Cardiac fibroblast (primary cell): ENCODE measurements at places on chromosomes 16 and 17.

- DNase-seq: no peak
These were observed 226.0 kb upstream of the GSE1 start for GRCh38 chr16:85387171-85387507.

DNA sequence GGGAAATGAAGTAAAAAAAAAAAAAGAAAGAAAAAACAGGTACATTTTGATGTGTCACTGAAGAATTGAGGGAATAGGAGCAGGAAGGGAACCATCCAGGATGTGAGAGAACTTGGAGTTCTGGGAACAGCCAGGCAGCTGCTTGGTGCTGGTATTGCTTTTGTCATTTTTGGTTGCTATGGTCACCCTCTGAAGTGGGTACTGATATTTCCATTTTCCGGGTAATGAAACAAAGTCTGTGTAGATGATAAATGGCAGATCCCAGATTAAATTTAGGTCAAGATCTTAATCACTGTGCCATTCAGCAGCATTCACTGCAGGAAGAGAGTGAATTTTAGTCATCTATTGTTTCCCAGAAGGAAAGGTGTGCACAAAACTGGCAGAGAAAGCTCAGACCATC is 93.6 kb downstream of the ABCA8 start:
- peak; percentile 24 for DNase-seq

- DNase-seq: peak; percentile 38
These were observed 55.9 kb downstream of the MFSD11 start for GRCh38 chr17:76793775-76794174.

DNA sequence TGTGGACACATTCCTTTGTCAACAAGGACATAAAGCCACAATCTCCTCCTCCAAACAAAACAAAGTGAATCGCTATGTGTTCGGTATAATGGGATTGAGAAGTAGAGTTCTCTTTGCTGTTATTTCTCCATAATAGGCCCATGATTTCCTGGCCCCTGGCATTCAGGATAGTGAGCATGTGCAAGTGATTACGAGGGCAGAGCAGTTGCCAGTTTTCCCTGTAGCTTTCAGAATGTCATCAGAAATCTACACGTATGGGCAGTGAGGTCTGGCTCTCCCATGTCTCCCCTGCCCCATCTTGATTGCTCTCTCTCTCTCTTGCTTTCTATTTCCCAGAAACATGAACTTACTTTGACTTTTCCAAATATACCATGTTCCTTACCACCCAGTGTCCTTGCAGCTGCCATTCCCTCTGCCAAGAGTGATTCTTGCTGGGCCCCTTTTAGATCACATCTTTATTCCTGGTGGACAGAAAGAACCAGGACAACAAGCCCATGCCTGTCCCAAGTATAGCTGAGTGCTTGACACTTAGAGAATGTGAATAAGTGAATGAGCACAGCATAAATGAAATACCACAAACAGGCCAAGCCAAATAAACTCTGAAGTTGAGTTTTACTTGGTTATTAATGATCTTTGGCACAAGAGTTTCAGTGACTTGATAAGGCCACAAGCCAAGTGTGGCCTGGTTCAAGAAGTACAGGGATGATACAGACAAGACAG is 273.1 kb downstream of the CDH13 start:
- DNase-seq: no peak

DNA sequence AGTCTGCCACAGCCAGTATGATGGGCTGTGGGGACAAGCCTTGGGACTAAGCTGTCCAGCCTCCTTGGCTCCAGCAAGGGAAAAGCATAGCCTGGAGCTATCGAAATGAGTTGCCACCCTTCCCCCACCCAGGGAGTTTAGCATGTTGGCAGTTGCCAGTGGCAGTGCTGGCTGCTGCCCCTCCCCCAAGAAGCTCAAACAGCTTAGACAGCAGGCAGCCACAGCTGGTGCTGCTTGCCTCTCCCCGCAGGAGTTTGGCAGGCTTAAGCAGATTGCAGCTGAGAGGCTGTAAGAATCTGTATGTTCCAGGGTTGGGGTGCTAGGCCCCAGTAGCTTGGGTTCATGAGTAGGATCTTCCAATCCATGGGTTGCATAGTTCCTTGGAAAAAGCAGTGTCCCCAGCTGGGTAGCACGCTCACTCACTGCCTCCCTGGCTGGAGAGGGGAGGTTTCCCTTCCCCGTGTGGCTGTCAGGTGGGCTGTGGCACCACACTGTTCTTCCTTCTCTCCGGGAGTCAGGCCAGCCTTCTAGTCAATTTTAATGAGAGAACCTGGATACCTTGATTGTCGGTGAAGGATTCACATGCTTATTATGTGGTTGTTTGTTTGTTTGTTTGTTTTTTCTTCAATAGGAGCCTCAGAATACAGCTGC is 506.1 kb downstream of the CDH11 start:
- peak; percentile 5 for DNase-seq

GRCh38 chr16:53054670-53055485 is at the start of gene CHD9:
TSS of gene CHD9 (plus strand) at chr16:53054991. CDS start at chr16:53156090, 101,099 bp downstream.
- DNase-seq: peak; percentile 91

GRCh38 chr17:72456075-72456474 is 335.3 kb downstream of the SOX9 start:
- DNase-seq: peak; percentile 38

DNA sequence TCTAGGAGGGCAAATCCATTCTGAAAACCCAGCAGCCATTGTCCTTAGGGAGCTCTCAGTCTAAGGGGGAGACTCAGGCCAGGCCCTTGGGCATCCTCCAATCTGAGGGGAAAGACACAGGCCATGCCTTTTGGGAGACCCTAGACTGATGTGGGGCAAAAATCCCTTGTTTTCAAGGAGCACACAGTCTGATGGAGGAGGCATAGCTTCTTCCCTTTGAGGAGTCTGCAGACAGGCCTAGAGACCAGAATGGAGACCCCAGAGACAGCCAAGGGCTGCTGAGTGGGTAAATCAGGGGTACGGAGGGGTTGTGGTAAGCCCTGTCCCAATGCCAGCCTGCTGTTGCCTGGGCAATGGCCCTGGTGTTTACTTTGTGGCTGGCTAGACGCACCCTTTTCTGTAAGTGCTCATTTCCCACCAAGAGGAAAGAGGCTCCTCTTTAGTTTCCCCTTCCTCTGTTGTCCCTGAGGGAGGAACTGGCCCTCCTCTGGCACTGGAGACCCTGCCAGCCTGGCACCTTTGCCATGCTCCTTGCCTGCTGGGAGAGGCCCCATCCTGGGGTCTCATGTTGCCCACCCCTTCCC is 19.3 kb downstream of the ARHGAP23 start:
- DNase-seq: no peak

DNA sequence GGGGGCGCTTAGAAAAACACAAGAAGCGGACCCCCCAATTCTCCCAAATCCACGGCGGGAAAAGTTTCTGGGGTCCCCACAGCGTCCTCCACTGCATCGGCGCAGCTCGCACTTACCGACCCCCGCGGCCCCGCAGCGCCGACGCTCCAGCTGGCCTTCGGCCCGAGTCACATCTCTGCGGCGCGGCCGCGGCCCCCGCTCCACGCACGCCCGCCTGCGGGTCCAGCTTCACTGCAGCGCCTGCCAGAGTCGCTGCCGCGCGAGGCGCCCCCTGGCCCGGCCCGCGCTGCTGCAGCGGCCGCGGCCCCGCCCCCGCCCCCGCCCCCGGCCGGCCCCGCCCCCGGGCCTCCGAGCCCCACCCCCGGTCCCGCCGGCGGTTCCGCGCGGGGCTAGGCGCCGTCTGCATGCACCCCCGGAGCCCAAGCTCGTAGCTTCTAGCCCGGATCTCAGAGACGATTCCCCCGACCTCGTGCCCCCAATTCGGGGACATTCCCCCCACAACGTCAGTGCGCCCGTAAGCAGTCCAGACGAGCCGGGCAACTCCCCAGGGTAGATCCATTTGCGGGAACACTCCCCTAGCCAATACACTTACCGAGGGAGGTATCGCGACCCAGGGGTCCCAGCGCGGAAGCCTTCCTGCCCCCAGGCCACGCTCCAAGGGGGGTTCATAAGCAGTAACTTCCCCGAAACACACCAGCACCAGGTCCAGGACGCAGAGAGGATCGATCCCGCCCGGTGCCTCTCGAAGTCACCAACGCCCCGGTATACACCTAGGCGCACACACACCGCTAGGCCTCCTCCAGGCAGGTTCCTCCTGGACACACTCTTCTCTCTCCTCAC is at the start of gene GPRC5B:
GPRC5B (minus strand) TSS at position 238 of the 840 bp plus-strand sequence. CDS start 12,003 bp downstream, outside the sequence.
- no peak for DNase-seq

- peak; percentile 86 for DNase-seq
These were observed 36.0 kb downstream of the IQCK start for GRCh38 chr16:19753815-19754643.

- no peak for DNase-seq
These were observed 10.6 kb downstream of the CA10 start for GRCh38 chr17:52147872-52148271.

- peak; percentile 66 for DNase-seq
These were observed 2.8 kb downstream of the CDH13 start for GRCh38 chr16:82629441-82630027.

DNA sequence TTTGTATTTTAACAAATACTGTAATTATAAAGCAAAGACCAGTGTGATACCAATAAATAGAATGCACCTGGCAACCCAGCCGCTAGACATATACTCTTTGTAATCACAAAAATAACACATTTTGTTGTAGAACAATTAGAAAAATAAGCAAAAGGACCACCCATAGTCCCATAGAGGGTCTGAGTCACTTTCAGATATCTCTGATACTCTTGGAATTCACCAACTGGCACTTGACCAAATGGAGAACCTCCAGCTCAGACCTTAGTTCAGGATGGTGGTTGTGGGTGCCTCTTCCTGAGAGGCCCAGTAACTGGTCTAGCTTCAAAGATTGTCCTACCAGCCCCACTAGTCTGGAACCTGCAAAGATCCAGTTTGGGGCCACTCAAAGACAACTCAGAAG is 789 bp upstream of the TERF2 start:
- DNase-seq: peak; percentile 36

- no peak for DNase-seq
These were observed 5.0 kb downstream of the HAPSTR1 start for GRCh38 chr16:9096416-9096952.

DNA sequence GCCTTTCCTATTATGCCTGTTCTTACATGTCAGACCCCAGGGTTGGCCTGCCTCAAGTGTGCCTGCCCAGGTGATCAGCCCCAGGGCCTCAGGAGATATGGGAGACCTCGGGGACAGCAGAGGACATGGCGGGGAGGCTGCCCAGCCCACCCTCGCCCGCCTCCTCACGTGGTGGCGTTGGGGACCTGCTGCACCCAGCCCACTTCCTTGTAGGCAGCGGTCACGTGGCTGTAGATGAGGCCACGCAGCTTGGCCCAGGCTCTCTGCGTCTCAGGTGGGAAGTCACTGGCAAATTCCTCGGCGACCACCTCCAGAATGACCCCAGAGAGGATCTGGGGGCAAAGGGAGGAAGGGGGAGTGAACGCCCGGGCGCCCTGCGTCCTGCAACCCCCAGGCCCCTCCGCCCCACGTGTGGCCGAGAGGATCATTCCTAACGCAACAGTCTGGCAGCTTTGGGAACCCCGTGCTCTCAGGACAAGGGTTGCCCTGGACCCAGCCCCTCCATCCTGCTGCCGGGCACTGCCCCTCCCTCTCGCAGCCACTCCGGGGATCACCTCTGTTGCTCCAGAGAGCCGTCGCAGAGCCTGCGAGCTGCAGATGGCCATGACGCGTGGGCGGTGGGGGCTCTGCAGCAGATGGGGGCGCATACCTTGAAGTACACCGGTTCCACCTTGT is 6.6 kb downstream of the CYGB start:
- no peak for DNase-seq

DNA sequence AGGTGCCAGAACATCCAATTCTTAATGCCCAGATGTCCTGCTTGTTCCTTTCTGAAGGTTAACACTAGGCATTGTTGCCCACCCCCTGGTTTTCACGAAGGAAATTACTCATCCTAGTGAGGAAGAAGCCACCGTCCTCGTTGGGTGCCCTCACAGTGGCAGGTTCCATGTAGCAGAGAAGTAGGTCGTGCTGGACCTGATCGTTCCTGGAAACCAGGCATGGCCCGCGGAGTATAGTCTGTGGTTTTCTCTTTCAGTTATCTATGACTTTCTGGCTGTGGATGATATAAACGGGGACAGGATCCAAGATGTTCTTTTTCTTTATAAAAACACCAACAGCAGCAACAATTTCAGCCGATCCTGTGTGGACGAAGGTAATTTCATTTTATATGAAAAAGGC is 16.5 kb downstream of the RGS11 start:
- no peak for DNase-seq

GRCh38 chr17:43618276-43618675 is 43.4 kb downstream of the MEOX1 start:
- DNase-seq: no peak

DNA sequence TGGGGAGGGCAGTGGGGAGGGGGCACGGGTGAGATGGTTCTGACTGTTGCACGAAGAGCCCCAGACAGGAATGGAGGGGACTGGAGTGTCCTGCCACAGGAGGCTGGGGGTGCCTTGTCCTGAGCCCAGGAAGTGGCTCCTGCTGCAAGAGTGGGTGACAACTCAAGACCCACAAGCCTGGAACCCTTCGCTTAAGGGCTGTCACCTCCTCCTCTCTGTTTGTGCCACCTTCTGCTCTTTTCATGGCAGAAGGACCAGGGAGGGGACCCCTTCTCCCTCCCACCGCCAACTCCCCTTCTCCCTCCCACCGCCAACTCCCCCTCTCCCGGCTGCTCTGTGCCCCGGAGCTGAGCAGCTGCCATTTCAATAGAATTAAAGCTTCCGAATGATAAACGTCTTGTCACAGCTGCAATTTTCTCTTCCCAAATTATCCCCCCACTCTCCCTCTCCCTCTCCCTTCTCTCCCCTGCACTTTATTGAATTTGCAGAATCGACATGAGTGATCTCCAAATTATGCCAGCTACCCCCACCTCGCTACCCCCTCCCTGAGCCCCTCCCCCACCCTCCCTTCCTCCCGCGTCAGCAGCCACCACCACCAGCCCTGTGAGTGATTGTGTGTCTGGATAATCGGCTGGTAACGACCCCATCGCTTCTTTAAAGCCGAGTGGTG is 13.7 kb downstream of the GJD3 start:
- no peak for DNase-seq

- no peak for DNase-seq
These were observed 61.5 kb downstream of the WSB1 start for GRCh38 chr17:27355419-27355818.

DNA sequence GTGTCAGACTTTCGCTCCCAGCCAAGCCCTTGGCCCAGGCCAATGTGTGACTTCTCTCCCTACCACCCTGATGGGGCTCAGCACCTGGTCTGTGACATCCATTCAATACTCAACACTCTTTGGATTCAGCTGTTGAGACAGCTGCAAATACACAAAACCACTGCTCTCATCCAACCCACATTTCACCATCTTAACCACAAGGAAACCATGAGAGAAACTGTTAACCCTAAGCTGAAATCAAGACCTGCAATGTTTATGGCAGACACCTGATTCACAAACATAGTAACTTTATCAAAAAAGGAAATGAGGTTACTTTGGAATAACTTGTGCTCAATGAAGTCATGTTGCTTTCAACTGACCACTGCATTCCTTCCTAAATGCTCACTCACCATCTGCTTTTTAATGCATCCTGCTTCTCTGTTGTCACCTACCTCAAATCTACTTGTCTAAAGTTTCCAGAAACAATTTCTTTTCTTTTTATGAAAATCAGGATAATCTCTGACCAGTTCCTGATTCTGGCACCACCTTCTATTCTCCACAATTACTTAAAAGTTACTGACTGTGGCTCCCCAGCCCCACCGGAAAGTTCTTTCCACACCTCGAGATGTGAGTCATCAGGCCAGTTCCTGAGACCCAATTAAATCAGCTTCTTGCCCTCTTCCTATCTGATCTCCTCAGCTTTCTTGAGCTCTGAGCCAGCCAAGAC is 88.2 kb downstream of the NOG start:
- DNase-seq: peak; percentile 89
